Stimulated activated CD8-positive, alpha-beta memory T cell treated with anti-CD3 and anti-CD28 coated beads, Interleukin-4, amount 100 ng/mL, for 1 hour (primary cell): ENCODE measurements at places on chromosomes 1 and 21.

GRCh38 chr1:207902566-207902965, 8.4 kb downstream of the CD34 start:
- DNase-seq = no peak

DNA sequence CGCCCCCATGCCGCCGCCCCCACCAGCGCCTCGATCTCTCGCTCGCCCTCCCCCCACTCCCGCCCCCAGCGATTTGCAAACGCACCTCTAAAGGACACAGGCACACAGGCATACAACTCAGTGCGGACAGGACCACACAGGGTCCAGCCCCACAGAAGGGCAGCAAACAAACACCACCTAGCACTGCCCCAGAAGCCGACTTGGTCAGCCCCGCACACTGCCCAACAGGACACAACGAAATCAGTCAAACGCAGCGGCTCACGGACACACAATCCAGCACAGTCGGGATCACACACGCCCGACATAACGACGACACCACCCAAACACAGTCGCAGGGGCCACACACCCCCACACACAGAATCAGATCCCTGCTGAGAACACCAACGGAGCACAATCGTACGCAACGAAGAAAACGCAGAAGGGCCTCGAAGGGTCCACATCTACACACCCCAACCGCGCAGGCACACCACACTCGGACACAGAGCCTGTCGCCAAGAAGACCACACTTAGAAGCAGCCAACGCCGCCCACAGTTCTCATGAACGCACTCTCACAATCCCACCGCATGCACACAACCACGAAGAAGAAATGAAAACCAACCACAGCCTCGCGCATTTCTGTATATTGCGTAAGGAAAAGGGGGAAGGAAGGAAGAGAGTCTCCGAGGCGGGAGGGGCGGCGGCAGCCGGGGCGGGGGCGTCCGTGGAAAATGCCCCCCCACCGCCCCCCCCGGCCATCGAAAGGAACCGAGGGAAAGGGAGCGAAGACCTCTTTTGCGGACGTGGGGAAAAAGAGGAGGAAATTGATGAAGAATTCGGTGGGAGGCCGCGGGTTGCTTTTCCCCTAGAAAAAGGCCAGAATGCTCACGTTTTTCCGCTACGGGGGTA, 481 bp downstream of the TAL1 start:
- DNase-seq = no peak

DNA sequence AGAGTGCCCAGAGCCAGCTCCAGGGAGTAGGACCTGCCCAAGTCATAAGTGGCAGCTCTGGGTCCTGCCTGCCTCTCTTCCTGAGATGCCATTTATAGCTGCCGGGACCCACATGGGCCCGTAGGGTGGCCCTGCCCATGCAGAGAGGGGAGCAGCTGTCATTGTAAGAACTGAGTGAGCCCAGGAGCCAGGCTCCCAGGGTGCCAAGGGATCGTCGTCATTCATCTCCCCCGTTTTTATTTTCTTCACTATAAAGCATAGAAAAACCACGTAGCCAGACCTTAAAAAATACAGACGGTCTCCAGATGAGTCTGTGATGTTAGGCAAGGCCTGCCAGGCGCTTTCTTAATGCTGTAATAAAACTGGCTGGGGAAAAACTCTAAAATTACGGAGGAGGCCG, 90.7 kb downstream of the IGSF21 start:
- no peak for DNase-seq

DNA sequence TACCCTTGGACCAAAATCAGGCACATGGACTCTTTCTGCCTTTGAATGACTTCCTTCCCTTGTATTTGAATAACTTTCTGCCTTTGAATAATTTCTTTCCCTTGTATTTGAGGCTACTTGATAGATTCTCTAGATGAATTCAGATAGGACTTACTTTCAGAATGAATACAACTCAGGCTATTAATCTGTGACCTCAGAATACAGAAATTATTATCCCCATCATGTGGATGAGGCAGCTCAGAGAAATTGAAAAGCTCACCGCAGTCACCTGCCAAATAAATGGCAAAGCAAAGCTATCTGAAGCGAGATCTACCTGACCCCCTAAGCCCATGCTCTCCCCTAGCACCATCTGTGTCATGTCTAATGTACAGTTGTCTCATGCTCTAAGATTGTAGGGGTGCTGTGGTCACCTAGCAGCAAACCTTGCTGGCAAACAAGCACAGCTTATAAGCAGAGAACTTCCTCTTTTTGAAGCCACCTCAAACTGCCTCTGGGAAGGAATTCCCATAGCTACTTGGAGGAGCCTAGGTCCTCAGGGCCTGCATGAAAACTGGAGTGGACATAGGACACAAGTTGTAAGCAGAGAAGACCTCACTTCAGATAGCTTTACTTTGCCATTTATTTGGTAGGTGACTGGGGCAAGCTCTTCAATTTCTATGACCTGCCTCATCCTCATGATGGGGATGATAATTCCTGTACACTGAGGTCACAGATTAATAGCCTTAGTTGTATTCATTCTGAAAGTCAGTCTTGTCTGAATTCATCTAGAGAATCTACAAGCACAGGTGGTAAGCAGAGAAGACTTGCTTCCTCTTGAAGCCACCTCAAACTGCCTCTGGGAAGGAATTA, 66.1 kb downstream of the FASLG start:
- no peak for DNase-seq

GRCh38 chr1:109113590-109114341, at the start of gene ELAPOR1:
Gene ELAPOR1, plus strand, starts transcription at chr1:109114115. Its CDS starts 69 bp downstream, at chr1:109114184.
- DNase-seq = no peak

DNA sequence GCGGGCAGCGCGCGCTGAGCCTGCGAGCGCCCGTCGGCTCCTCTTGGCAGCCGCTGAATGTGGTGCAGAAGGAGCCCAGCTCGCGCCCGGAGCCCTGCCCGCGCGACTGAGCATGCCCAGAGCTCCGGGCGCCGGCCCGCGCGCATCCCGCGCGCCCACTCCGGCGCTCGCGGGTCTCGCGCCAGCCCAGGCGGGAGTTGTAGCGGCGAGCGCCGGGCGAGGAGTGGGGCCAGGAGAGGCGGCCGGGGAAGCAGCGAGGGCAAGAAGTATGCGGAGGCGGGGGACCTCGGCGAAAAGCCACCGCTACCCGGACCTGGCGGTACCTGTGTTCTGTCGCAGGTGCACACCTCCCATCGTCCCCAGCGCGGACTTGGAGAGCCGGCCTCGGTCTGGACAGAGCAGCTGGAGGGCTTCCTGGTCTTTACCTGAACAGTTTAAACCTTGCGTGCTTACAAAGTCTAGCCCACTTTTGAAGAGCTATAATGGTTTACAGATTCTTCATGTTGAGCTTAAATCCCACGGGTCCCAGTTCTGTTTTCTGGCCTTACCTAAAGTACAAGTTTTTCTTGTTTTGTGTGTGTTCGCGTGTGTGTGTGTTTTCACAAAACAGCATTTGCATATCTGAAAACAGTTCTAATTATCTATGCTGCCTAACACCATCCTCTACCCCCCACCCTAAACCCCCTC, at the start of gene DDAH1:
TSS of gene DDAH1 (minus strand) at position 61 of the 687 bp plus-strand sequence. CDS start 114 bp downstream, outside the sequence.
- DNase-seq = no peak

DNA sequence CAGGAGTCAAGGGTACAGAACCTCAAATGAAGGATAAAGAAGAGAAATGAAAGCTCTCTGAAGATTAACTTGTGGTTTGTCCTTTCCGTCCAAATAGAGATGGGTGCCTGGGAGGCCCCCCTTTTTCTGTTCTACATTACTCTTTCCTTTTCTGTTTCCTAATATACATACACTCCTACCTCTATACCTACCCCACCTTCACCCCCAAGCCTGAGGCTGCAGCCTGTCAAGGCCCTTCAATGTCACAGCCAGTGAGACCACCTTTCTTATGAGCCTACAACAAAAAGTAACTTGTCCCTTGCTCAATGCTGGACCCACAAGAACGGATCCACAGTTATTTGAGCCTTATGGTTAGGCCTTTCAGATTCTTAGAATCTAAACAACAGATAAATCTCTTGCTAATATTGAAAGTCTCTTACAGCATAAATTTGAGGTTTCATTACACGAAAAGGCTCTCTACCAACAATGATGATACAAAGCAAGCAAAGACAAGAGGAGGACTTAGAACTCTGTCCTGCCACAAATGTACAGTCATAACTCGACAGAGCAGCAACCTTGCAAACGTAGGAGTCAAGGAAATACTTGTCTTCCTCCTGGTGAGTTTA, 4.1 kb upstream of the TRAF3IP3 start:
- DNase-seq = no peak

DNA sequence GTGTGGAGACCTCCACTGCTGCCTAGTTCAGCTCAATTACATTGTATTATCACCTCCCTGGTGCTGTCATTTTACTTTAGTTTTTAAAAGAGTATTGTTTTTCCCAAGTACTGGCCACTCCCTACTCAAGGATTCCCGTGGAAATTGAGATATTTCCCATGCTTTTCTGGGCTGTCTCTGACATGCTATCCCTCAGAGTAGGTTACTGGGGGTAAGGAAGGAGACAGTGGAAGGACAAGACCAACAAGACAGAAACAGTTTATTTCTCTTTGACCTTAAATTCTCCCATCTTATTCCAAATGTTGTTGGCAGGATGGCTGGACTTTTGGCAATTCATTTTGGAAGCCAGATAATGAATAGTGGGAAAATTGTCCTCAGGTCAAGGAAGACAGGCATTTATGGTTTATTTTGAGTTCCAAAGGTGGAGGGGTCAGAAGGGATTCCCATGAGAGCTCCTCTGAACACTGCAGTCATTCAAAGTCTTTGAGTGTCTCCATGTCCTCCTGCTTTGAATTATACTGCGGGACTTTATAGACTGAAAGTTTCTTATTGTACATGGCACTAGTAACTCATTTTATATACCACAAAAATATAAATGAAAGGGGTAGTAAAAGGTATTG, 20.3 kb downstream of the RGS5 start:
- no peak for DNase-seq
